Epithelial cell of proximal tubule (primary cell): ENCODE measurements at places on chromosomes 1 and 21. TPM values are rescaled to one million over a fixed set of nuclear protein-coding genes. Genes with fewer than 3 reads are reported as not detected.

The RIPPLY3 gene
- total RNA-seq: 4.7 and 5.1 TPM in 2 replicates

The TRIM67 gene
- total RNA-seq: not detected in 2 replicates

The OR2T33 gene
- not detected in 2 replicates for total RNA-seq

The ARHGEF10L gene
- total RNA-seq: 17.4 and 27.8 TPM in 2 replicates

The LCE1D gene
- total RNA-seq: not detected in 2 replicates

The FAM72D gene
- total RNA-seq: 6.1 TPM in 2 replicates
